ENCODE measurements at places on chromosomes 11 and 22.

GRCh38 chr11:62958547-62959421 is 26.0 kb downstream of the SLC22A6 start:
- DNase-seq, result no peak

DNA sequence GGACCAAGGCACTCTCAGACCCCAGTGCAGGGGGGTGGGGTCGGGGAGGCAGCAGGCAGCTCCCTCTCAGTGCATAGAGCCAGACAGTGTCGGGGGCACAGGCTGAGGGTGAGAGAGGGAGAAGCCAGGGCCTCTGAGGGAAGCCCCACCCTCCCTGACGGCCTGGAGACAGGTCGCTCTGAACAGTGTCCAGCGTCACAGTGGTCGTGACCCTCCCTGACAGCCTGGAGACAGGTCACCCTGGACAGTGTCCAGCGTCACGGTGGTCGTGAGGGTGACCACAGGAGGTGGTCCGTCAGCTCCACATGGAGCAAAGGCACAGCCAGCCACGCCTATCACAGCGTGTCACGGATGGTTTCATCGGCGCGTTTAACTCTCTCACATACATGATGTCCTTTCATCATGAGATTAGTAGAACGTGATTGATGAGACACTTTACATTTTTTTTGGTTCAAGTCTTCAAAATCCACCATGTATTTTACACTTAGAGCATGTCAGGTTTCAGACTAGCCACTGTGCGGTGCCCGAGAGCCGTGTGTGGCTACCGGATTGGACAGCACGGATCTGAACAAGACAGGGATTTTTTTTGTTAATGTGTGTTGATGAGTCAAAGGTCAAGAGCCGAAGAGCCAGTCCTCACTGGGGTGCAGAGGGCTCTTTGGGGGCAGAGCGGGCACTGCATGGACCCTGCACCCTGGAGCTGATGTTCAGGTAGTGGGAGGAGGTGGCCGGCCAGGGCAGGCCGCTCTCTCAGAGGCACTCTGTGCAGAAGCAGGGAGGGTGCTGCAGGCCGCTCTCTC is 23.9 kb upstream of the PANX2 start:
- no peak for DNase-seq

GRCh38 chr22:27793576-27793975 is 8.0 kb downstream of the MN1 start:
- no peak for DNase-seq

DNA sequence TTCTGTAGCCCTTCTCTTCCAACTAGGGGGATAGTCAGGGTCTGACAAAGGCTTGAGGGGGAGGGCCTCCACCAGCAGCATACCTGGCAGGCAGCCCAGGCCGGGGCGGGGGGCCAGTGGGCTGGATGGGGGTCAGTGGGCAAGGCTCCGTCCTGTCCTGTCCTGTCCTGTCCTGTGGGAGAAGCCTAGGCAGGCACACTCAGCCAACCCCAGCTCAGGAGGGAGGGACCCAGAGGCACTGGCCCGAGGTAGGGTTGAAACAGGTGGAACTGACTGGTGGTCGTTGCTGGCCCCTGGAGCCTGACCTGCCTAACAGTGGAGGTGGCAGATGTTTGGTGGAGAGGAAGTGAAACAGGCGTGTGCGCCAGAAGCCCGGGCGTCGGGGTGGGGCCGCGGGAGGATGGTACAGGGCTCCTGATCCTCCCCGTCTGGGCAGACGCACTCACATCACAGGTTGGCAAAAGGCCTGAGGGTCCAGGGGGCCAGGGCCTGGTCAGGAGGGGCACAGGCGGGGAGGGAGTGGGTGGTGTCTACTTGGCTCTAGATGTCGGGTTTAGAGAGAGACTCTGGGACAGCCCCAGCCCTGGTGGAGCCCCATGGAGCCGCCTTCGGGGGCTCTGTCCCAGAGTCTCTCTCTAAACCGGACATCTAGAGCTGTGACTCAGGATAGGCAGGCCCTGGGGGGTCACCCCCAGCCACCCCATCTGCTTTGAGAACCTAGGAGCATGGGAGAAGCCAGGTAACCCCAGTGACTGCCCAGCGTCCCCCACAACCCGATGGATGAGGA is 32.5 kb upstream of the GRAMD4 start:
- no peak for DNase-seq
